ENCODE measurements at places on chromosomes 12 and 14. TPM values are rescaled to one million over a fixed set of nuclear protein-coding genes. Genes with fewer than 3 reads are reported as not detected.

Gene EMP1
- 117 TPM for total RNA-seq

Gene KITLG
- 48.8 TPM for total RNA-seq

Gene TSHR
- not detected for total RNA-seq

Gene SIX4
- 11.4 TPM for total RNA-seq

Gene RIPK3
- 6.4 TPM for total RNA-seq

Gene KCNH5
- total RNA-seq, result not detected

Gene KRT82
- not detected for total RNA-seq

Gene KRT72
- total RNA-seq, result not detected

Gene LRRK2
- 0.43 TPM for total RNA-seq

Gene CMTM5
- total RNA-seq, result not detected

Gene ARF3
- 62.8 TPM for total RNA-seq

Gene USP44
- total RNA-seq, result 2.1 TPM

Gene HOXC6
- total RNA-seq, result 3.2 TPM

Gene DDX47
- total RNA-seq, result 110 TPM

Gene ALDH2
- total RNA-seq, result 19.3 TPM

Gene TBC1D30
- total RNA-seq, result 3.8 TPM

Gene RNF212B
- total RNA-seq, result not detected

Gene PLEKHG7
- total RNA-seq, result not detected

Gene NPAS3
- total RNA-seq, result 0.07 TPM

Gene CLEC9A
- not detected for total RNA-seq

Gene ABCC9
- total RNA-seq, result 0.23 TPM

Gene KRT83
- not detected for total RNA-seq

Gene CLEC1B
- not detected for total RNA-seq

Gene TAS2R50
- not detected for total RNA-seq

Gene HOXC12
- not detected for total RNA-seq

Gene FMNL3
- 21.7 TPM for total RNA-seq

GRCh38 chr14:35826952-35827416 lies 846 bp downstream of the BRMS1L start:
- no peak for DNase-seq

- DNase-seq, result no peak
These were observed 32.3 kb downstream of the DRAM1 start for GRCh38 chr12:101909646-101910045.

GRCh38 chr14:102785595-102785963 lies 8.3 kb downstream of the TRAF3 start:
- no peak for DNase-seq

DNA sequence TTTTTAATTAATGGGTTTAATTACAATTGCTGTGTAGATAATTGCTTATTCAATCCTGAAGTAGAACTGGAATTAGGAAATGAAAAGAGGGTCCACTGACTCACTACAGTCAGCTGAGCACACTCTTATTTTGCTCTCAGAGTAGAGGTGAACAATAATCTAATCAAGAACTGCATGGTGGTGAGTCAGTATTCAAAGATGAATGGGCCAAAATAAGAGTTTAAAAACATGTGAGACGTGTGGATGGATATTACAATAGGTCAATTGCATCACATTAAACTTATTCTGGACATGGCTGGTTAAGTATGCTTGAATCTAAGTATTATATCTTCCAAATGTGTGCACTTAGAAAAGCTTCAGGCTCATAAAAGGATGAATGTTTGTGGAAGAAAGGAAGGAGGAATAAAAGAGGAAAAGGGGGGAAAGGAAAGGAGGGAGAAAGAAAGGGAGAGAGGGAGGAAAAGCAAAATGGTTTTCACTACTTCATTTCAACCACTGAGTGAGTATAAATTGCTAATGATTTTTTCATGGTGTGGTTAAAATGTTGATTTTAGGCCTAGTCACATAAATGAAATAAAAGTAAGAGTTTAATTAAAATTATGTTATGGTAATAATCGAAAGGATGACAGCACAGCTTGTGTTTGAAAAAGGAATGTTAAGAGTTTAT lies 27.0 kb upstream of the EEA1 start:
- DNase-seq, result peak; percentile 91

DNA sequence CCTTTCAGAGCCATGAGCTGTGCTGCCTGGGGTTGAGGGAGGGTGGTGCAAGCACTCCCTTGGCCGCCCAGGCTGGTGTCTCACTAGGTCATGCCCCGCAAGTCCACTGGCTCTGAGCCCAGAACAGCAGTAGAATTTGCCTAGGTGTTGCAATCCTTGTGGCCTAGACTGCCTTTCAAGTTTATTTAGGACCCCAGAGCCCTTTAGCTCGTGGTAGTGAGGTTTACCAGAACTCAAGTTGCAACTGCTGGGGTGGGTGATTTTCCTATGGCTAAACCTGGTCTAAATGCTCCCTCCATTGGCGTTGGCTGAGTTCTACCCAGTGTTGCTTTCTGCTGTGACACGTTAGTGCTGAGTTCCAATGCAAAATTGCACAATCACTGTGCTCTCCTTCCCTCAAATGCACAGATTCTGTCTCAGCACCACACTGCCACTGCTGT lies 287.2 kb downstream of the BCAT1 start:
- DNase-seq, result peak; percentile 83

GRCh38 chr12:5295151-5295550 lies 136.8 kb upstream of the NTF3 start:
- no peak for DNase-seq

DNA sequence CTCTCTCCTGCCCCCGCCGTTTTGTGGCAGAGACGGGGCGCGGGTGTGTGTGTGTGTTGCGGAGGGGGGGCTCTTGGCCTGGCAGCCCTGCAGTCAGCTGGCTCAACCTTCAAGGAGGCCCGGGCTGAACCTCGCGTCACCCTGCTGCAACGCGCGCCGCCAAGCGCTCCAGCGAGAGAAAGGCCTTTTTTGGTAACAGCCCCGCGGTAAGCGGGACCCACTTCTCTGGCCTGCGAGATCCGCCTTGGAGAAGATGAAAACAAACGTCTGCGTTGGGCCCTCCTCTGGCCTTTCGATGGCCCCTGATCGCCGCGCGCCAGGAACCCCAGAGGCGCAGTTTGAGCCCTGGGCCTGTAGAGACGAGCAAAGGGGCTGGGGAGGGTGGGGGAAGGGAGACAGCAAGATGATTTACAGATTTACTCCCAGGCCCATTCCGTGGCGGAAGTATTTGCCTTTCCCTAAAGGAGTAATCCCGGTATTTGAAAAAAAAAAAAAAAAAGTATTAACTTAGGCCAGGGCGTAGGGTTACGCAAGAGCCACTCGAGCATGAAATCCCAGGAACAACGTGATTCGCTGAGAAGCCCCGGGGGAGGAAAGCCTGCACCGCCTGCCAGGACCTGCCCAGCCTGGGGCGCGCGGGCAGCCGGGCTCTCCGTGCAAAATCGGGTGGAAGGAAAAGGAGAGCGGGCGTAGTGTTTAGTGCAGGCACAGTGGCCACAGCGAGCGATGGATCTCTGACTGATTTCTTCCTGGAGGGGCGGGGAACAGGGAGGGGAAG lies 4.5 kb upstream of the IRF2BPL start:
- peak; percentile 95 for DNase-seq

DNA sequence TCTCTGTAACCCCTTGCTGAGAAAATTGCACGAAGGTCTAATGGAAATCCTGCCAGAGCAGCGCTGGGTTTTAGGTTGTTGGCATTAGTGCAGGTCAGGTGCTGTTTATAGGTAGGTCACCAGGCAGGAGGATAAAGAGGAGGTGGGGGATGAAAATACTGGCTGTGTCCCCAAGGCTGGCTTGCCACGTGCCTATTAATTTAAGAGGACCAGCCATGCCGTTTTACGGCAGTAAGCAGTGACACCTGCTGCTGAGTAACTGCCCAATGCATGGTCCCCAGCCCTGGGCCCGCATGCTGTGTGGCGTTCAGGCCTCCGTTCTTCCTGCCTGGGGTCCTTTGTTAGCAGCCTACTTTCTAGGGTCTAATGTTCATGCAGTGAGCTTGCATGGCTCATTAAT lies 67.2 kb downstream of the WDR20 start:
- DNase-seq, result no peak

- DNase-seq, result no peak
These were observed 33.5 kb downstream of the TSHR start for GRCh38 chr14:80988735-80989429.

DNA sequence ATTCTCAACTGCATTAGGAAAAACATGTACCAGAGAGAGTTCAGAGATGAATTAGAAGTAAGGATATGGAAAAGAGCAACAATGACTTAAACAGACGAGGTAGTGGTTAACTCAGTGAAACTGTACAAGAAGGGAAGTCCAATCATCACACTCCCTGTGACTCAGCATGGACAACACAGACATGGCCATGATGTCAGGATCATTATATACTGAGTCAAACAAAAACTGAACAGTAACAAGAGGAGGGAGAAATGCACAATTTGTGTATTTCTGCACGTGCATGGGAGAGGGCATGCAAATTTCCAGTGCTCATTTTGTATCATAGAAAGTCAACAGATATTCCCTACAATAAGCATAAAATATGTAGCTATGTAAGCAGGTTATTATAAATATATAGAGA lies 1037.8 kb downstream of the BCL11B start:
- DNase-seq, result no peak

DNA sequence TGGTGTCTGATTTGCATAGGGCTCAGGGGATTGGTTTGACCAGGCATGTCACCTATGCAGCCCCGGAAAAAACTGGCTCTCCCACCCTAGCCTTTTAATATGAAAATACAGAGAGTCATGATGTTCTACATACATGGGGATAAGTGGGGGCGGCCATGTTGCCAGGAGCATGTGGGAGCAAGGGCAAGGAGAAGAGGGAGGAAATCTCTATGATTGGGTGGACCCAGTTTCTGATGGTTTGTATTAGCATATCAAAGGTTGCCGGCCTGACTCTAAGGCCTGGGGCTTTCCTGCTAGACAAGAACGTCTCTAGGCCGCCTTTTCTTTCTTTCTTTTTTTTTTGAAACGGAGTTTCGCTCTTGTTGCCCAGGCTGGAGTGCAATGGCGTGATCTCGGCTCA lies 123.4 kb upstream of the CPSF6 start:
- DNase-seq, result no peak

- no peak for DNase-seq
These were observed 77.6 kb downstream of the SLC2A13 start for GRCh38 chr12:40028296-40028695.

GRCh38 chr14:89371585-89372511 lies 45.2 kb downstream of the FOXN3 start:
- DNase-seq, result no peak

GRCh38 chr12:55978393-55978792 lies 4.5 kb downstream of the RAB5B start:
- no peak for DNase-seq

DNA sequence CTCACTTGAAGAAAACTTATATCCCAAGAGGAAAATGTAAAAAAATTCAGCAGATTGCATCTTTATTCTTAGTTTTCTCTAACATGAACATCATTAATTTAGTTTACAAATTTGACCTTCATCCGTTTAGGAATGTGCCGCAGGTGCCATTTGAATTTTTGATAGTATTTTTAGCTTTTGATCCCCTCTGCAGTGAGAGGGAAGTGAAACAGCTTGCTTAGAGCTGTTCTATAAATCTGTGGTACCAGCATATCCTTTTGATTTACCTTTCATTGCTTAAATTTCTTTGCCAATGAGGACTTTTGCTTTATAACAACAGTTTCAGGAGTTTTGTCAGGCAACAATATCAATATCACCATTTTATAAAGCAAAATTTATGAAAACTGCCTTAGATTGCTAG lies 32.7 kb downstream of the DUSP6 start:
- no peak for DNase-seq

DNA sequence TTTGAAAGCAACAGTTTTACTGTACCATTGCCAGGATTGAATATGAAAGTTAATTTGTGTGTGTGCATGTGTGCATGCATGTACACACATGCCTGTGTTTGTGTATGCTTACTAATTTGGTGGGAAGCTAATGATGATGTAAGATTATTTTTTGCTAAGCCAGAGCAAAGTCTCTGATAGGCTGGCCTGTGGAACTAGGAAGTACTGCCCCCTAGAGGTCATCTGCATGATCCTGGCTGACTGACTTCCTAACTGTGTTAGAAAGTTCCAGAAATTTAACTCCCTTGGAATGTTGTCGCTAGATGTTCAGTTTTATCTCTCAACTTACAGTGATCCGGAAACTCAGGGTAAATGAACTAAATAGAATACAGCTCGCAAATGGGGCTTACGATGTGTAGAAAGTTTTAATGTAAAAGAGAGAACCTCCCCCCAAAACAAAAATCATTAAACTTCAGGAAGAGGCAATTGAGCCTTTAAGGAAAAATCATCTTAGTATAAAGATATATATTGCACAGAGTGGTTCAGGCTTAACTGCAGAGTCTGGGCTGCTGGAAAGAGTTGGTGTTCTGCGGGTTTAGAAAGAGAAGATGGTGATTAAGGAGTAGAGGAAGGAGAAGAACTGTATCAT lies 34.3 kb upstream of the SLC38A1 start:
- no peak for DNase-seq

DNA sequence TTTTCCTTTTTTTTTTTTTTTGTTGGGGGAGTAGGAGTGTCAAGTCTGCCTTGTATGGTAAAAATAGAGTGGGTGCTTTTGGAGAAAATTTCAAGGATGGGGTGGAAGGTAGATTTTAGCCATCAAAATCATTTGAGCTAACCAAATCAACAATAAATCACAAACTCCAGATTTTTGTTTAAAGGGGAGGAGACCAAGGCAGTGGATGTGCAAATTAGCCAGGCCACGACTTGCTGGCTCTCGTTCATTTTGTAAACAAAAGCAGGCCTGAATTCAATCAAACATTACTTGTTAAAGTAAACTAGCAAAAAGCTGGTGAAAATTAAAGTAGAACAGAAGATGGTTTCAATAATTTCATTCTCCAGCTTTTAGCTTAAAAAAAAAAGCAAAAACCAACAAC lies 387.2 kb downstream of the BMP4 start:
- no peak for DNase-seq

DNA sequence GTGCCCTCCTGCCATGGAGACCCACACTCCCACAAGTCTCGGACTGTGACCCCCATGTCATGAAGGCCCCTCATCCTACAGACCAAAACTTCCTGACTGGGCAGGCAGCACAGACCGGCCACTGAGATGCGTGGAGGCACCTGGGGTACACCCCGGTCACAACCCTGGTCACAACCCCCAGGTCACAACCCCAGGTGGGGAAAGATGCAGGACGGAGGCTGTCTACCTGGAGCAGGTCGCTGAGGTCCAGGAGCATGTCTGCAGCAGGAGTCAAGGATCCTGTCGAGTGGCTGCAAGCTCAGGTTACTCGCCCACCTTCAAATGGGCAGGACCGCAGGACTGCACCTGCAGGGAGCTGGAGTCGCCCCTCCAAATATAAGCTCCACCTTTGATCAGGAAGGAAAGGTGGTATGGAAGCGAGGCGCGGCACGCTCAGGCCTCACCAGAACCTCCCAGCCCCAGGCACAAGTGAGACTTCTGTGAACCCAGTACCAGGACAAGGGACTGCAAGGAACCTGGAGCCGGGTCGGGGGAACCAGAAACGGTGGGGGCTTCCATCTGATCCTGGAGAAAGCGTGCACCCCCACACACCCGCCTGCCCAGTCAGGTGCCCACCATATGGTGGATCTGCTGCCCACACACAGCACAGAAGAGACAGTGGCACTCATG lies 8.1 kb downstream of the BTBD6 start:
- DNase-seq, result no peak

- no peak for DNase-seq
These were observed 5.5 kb downstream of the ERP29 start for GRCh38 chr12:112018571-112019237.

GRCh38 chr14:37590428-37591139 lies 4.5 kb downstream of the FOXA1 start:
- no peak for DNase-seq

- DNase-seq, result no peak
These were observed 70.6 kb downstream of the PTHLH start for GRCh38 chr12:27901959-27902358.

Data from epithelial cell of proximal tubule (primary cell).